Activated naive CD4-positive, alpha-beta T cell treated with anti-CD3 and anti-CD28 coated beads, Interleukin-2, amount 10 ng/mL, durations not matched to agents 7 days and 5 days (primary cell): ENCODE measurements at places on chromosomes 13 and 19.

DNA sequence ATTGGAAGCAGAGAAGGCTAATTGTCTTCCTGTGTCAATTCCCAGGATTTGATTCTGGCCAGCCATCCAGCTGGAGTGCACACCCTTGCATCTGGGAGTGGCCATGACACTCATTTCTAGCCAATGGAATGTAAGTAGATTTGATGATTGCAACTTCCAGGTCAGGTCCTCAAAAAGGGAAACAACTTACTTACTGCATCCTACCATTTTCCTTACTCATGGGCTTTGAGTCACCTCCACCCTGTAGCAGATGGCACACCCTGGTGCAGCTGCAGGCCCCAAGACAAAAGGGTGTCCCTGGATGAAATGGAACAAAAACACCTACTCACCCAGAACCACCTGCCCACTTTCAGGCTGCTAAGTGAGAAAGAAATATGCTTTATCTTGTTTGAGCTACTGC, 27.3 kb upstream of the MPHOSPH8 start:
- no peak for DNase-seq

DNA sequence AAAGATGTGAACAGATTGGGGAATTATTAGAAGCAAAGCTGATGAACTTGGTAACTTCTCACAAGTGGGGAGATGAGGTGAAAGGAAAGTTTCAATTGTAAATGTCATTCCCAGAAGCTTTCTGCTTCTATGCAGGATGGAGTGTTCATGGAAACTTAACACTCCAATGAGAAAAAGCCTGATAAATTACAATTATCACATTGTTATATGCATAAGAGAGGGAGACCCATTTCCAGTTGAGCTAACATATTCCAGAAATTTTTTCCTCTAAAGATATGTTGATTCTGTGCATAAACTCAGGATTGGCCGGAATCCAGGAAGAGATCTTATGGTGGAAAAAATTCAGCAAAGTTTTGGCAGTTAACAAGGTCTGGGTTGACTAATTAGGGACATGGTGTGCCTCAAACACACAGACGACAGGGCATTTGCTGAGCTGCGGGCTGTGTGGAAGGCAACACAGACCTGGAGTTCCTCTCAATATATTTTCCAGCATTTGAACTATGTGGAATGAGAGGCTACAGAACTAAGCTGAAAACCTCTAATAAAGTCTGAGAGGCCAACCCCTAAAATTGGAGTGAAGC, 64.9 kb upstream of the FGF14 start:
- no peak for DNase-seq

GRCh38 chr13:45048890-45049407, 59.6 kb downstream of the GPALPP1 start:
- DNase-seq = no peak

GRCh38 chr13:36126491-36126890, 4.7 kb downstream of the DCLK1 start:
- DNase-seq = no peak

DNA sequence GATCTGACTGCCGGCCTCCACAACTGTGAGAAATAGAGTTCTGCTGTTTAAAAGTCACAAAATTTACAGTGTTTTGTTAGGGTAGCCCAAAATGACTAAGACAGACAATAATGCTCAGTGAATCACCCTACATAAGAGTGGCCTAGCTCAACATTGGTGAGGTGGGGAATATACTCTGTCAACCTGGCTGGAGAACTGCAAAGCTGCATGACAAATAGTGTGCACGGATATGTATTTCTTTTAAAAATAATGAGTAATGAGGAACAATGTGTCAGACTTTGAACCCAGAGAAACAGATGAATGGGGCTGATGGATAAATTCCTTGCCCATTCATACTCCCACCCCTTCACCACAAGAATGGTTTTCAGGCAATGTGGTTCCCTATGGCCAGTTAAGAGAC, 372.4 kb downstream of the SUCLA2 start:
- no peak for DNase-seq

DNA sequence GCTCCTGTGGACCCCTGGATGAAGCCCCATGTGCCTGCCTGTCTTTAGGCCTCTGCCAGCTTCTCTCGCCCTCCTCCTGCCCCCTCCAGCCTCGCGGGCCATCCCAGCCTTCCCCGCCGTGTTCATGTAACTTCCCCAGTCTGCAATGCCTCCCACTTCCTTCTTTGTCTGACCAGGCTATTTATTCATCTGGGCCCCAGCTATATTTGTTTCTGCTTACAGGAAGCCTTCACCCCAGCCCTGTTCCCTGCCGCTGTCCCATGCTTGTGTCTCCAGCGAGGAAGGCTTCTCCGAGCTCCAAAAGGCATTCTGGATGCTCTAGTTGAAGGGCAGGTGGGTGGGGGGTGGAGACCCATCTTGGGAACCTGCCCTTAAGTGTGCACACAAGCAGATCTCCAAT, 7.9 kb upstream of the C3 start:
- DNase-seq = no peak
